ENCODE measurements at places on chromosomes 7 and 10. TPM values are rescaled to one million over a fixed set of nuclear protein-coding genes. Genes with fewer than 3 reads are reported as not detected.

Gene EVX1
- not detected for total RNA-seq

Gene MSMB
- total RNA-seq, result not detected

Gene CYP17A1
- total RNA-seq, result not detected

DNA sequence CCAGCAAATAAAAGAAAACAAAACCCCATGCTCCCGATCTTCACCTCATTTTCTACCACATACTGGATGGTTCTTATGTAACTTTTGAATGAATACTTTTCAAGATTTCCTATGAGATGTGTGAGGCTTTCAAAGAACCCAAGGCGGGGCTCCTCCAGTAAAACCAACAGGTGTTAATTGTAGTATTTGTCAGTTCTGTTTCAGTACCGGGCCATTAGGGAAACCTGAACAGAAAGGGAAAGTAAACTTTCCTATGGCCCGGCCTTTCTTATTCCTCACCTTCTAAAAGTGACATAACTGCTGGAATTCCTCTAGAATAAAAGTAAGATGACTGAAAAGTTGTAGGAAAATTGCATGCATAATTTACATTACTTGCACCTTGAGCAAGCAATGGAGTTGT is 672.9 kb downstream of the MAGI2 start:
- DNase-seq, result no peak

Gene AEBP1
- 4.1 TPM for total RNA-seq

DNA sequence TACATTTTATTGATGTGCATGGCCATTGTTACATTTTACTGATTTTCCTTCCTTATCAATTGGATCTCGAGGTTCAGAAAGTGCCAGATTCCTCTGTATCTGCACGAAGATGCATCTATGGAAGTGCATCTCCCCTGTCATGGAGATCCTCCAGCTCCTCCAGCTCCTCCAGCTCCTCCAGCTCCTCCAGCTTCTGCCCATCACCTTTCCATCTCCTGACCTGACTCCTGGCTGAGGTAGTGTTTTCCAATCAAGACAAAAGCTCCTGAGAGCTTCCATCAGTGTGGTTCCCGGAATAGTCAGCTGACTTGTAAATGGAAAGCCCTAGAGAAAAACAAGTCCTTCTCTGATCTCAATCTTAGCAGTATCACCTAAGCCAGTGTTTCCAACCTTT is 90.8 kb upstream of the KLF6 start:
- no peak for DNase-seq

GRCh38 chr10:30420766-30421165 is 13.2 kb upstream of the MAP3K8 start:
- no peak for DNase-seq

Gene DPCD
- total RNA-seq, result 28.5 TPM

Gene IFIT1
- 5.7 TPM for total RNA-seq

Gene CBLL1
- 20.4 TPM for total RNA-seq

Gene PRF1
- not detected for total RNA-seq

Gene CCDC3
- 18.8 TPM for total RNA-seq

- DNase-seq, result no peak
These were observed 92.6 kb downstream of the MLLT10 start for GRCh38 chr10:21626457-21627161.

- no peak for DNase-seq
These were observed 43.1 kb downstream of the BRAF start for GRCh38 chr7:140881507-140882228.

GRCh38 chr7:29609162-29610037 is 45.8 kb downstream of the PRR15 start:
- no peak for DNase-seq

Gene HOXA11
- total RNA-seq, result not detected

- no peak for DNase-seq
These were observed 383.6 kb upstream of the TPK1 start for GRCh38 chr7:145219461-145219860.

Measured in frontal cortex (tissue), 4 donors.